ENCODE measurements at places on chromosomes 6 and 20.

- DNase-seq, result no peak
Observed at GRCh38 chr6:31525932-31526591, 2.7 kb upstream of the MCCD1 start.

- no peak for DNase-seq
Observed at GRCh38 chr6:42271834-42272805, 54.5 kb upstream of the MRPS10 start.

DNA sequence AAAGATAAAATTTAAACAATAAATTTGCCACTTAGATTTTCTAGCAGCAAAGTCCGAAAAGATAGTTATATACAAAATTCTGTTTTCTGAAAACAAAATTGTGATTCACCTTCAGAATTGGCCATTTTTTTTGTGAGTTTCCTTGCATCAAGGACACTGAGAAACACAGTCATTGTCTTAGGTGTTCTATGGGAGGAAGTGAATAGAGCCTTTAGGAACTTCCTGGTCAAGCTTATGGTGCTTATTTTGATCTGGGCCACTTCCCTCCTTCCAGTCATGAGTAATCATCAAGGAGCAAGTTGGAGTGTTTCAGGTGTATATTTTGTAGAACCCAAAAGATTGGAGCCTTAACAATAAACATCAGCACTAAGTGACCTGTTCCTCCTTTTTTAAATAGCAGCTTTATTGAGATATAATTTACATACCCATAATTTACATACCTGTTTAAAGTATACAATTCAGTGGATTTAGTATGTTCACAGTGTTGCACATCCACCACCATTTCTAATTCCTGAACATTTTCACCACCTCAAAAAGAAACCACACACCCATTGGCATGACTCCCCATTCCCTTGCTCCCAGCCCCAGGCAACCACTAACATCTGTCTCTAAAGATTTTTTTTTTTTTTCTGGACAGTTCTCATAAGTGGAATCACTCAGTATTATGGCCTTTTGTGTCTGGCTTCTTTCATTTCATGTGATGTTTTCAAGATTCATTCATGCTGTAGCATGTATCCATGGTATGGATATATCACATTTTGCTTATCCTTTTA lies 17.6 kb downstream of the TMEM74B start:
- no peak for DNase-seq

DNA sequence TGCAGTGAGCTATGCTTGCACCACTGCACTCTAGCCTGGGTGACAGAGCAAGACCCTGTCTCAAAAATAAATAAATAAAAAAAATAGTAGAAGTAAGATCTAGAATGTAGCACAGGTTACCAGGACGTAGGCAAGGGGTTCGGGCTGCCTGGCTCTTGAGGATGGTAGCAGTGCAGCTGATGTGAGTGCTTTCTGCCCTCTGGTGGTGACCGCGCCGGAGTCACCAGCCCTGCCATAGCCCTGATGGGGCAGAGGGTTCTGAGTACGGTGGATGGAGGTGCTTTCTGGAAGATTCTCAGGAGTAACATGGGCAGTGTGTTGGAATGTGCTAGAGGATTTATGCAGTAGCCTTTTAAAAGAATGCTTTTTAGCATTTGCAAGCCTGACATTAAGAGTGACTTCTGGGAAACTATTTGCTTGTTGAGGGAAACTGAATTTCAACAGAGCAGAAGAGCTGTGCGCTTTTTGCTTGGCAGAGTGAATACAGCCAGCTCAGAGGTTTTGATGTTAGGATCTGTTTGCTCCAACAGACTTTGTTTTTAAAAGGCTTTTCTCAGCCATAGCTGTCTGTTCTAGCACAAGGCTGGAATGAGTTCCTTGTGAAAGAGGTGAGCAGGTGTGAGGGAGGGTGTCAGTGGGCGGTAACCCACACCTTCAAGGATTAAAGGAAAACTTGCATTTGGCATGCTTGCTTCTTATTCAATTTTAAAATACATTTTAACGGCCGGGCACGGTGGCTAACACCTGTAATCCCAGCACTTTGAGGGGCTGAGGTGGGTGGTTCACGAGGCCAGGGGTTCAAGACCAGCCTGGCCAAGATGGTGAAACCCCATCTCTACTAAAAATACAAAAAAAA lies 65.9 kb downstream of the PTPN1 start:
- DNase-seq, result no peak

DNA sequence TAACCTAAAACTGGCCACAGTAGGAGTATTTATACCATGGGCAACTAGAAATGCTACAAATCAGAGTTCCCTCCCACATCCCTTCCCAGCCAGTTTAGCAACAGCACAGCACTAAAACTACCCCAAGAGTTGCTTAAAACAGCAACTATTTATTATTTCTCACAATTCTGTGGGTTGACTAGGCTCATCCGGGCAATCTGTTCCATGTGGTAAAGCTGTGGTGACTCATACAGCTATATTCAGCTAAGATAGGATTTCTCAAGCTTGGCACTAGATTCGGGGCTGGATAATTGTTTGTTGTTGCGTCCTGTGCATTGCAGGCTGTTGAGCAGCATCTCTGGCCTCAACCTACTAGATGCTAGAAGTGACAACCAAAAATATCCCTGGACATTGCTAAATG lies 8.6 kb upstream of the HECA start:
- DNase-seq, result no peak

GRCh38 chr6:4603856-4604369 lies 172.3 kb upstream of the CDYL start:
- no peak for DNase-seq

All from SK-N-MC (cell line).